ENCODE measurements at places on chromosomes 2 and 18. TPM values are rescaled to one million over a fixed set of nuclear protein-coding genes. Genes with fewer than 3 reads are reported as not detected.

Gene CRACDL
- 6.6 TPM for total RNA-seq

Gene WNT10A
- total RNA-seq = 3.4 TPM

Gene RESP18
- total RNA-seq = not detected

Gene ADAM23
- 16.3 TPM for total RNA-seq

DNA sequence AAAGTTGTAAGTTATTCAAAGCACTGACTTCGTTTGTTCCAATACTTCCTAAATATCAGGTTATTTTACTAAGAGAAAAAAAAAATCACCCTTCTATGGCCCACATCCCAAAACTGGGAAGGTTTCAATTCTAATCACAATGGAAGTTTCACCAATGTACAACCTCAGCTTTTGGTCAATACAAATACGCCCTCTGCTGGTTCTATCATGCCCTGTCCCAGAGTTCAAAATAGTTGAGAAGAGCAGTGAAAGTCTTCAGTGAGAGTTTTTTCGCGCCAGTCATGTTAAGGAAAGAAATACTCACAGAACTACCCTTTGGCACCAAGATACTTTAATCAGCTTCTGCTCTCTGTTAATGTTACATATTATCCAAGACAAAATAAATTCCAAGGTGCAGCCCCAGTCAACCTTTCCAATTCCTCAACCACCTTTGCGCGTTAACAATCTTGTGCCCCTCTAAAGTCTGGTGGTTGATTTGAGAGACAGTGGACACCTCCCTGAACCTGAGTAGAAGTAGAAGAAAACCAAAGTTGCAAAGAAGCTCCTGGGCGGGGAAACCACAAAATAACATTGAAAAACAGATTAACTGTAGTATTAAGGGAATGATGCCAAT lies 59.9 kb downstream of the SUMO1 start:
- peak; percentile 66 for ATAC-seq

- ATAC-seq = no peak
Observed at GRCh38 chr2:28764909-28765711, 13.5 kb downstream of the PPP1CB start.

DNA sequence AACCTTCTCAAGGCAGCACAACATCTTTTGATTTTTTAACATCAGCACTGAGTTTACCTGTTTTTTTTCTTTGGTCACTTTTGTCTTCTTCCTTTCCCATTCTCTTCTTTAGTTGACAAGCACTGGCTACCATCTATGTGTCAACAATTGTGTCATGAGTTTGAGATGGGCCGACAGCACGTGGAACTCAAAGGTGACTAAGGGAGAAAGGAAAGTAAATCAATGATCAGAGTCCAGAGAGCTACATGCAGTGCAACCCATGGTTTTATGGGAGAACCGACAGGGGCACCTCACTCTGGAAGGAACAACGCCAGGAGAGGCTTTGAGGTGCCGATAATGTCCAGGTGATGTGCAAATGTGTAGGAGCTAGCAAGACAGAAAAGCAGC lies 755.5 kb downstream of the RNF144A start:
- ATAC-seq = no peak

DNA sequence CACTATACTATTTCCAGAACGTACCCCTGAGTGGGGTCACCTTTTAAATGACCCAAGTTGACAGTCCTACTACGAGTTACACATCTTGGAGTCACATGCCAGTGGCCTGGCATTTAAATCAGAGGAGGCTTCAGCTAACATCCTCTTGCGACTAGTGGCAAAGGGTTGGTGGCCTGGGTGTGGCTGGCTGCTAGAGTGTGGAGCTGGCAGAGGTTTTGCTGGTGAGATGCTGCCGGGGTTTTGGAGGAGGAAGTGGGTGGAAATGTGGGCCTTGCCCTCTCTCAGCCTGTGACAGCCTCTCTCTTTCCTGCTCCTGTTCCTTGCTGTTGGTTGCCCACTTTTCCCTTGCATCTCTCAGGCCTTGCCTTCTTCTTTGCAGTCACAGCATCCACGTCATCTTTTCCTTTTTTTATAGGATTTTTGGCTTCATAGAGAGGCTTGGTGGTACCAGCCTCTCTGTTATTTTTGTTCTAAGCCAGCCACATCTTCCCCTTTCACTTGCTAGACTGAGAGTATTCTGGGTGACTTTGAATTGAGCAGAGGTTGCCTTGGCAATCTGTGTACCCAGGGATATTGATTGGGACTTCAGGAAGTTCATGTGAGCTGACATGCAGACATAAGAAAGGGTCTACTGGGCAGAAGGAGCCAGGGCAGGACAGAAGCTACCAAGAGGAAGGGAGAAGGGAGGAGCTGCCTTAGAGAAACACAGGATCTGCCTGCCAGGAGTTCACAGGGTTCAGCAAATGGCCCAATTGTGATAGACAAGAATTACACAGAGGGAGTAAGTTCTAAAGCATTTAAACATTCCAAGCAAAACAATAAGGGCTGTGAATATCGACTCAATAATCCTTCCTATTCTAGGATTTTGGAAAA lies 55.4 kb downstream of the CDC42EP3 start:
- peak; percentile 63 for ATAC-seq

Gene ATG4B
- 38.3 TPM for total RNA-seq

GRCh38 chr18:9482790-9483189 lies 7.5 kb downstream of the RALBP1 start:
- ATAC-seq = no peak

GRCh38 chr2:159880729-159881128 lies 82.7 kb upstream of the CD302 start:
- ATAC-seq = no peak

DNA sequence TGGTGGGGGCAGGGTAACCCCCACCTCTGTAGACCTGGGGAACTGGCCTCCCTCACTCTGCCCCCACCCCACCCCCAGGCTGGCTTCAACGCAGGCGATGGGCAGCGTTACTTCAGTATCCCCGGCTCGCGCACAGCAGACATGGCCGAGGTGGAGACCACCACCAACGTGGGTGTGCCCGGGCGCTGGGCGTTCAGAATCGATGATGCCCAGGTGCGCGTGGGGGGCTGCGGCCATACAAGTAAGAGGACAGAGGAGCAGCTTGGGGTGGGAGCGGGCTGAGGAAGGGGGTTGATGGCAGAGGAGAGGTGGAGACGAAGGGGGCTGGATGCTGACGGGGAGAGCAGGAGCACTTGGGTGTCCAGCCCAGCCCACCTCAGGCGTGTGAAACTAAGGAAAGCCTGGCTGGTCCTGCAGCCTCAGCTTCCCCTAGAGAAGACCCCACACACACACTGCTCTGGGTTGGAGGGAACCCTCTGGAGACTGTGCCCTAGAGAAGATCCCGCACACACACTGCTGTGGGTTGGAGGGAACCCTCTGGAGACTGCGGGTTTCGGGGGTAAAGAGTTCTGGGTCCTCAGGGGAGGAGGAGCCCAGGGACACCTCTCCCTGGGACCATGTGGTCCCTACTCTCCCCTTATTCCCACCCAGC lies 36.2 kb downstream of the SNED1 start:
- ATAC-seq = no peak

Gene CDC42EP3
- total RNA-seq = 5.9 TPM

GRCh38 chr2:149226790-149227189 lies 103.6 kb upstream of the LYPD6 start:
- no peak for ATAC-seq

- peak; percentile 80 for ATAC-seq
Observed at GRCh38 chr2:224436634-224437033, 34.7 kb upstream of the FAM124B start.

- ATAC-seq = no peak
Observed at GRCh38 chr2:108967757-108968156, 21.3 kb downstream of the EDAR start.

Gene SERPINB13
- total RNA-seq = 281 TPM

DNA sequence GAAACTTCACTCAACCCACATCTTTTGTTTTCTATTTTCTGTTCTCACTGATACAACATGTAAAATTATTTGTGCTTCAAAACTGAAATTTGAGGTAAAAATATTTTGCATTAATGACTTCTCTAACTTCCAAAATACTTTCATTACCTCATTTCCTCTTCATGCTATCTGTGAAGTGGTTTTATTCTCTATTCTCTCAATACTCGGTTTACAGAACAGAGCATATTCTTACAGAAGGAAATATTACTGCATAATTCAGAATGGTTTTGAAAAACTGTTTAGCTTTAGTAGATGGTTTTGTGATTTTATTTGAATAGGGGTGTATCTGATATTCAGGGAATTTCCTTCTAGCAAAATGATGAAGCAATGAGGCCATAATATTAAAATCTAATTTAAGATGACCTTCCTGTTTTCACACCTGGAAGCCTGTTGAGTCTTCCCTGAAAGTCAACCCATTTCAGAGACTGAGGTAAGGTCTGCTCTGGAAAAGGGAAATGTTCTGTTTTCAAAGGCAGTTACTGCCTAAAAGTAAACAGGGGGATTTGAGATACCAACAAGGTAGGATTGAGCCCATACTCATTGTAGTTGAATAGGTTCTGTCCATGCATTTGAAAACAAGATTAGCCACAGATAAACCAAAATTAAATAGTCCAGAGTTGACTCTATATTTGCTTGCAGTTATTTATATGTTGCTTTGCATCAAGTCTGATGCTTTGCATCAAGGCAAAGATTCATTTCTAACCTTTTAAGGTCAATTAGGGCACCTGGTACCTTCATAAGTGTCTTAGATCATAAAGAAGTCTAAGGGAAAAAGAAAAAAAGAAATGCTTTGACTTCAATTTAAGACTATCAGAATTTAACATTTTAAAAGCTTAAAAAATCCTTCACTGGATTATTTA lies 50.8 kb upstream of the PEX13 start:
- ATAC-seq = no peak

DNA sequence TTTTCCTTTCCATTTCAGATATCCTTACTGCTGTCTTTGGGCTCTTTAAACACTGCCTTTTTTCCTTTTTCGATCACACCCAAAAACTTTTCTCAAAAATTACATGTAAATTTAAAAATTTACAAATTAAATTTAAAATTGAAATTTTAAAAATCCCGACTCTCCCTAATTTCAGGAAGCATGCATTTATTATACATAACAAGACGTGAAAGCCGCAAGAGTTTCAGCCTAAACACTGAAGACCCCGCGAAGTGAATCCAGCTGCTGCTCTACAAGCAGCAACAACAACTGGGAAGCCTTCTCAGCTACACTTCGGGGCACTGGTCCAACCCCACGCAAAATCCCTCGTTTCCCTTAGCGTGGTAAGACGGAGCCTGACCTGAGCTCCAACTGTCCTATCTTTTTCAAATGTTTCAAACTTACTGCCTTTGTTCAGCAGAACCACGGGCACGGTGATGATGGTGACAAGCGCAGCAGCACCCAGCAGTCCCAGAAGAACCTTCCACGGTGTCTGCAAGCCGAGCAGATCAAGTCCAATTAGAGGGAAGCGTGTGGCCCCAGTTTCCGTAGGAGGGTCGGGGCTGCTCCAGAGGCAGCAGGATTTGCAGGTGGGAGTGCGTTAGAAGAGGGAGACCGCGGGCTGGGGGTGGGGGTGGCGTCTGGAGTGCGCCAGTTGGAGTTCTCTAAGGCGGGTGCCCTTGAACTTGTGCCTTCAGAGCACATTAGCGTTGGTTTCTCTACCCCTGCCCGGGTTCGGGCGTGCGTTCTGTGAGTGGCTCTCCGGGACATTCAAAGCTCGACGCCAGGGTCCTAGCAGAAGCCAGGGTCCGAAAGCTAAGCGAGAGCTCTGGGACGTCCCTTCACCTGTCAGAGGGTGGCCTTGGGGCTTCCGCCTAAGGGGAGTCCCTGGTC lies 783 bp downstream of the DPP4 start:
- ATAC-seq = peak; percentile 17

DNA sequence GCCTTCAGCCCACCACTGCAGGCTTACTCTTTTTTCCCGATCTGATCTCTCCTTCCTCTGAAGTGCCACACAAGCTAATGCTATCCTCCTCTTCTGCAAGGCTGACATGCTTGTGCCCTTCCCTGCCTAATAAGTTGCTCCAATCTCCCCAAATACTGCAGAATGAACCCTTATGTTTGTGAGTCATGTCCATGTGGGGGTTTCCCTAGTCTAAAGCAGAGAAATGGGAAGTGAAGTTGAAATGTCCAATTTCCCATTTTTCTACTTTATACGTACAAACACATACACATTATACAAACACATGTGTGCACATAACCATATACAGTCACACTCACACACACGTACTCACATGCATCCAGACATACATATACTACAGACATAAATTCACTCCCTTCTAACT lies 288.1 kb upstream of the CELF4 start:
- no peak for ATAC-seq

GRCh38 chr18:76142611-76143010 lies 352.4 kb downstream of the ZNF516 start:
- ATAC-seq = no peak

Gene C2orf69
- 7.7 TPM for total RNA-seq
